DMS 273 treated with DMSO at 0.1 percent for 48 hours (cell line): ENCODE measurements at places on chromosomes 16 and 17.

DNA sequence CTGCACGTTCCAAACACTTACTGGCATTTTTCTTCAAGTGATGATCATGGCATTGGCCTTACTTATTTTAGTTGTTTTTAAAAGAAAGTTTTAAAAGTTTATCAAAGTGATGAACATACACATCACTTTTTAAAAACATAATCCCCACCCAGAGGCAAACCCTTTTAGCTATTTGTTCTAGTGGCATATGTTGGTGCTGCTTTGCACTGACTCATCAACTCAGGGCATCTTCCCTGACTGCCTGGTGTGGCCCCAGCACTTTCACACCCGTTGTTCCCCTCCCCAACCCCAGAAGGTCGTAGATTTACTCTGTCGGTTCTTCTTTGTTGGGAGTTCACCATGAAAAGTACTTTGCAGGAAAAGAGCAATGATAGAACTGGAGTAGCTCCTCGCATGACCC is 161.3 kb downstream of the RPTOR start:
- DNase-seq: no peak

DNA sequence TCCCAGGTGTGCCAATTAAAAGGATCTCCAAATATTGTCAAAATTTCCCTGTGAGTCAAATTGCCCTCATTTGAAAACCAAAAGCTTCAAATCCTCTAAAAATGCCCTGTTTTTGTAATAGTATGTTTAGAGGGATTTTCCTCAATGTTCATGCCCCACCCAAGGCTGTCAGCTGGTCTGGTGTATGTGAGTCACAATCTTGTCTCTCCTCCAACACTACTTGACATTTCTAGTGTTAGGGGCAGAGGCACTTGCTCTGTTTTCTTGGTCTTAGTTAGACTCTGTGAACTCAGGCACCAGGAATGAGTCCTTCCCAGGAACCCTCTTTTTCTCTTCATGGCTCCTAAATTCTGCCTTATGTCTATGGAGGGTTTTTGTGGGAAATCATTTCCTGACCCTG is 634.8 kb downstream of the KCNJ2 start:
- no peak for DNase-seq

DNA sequence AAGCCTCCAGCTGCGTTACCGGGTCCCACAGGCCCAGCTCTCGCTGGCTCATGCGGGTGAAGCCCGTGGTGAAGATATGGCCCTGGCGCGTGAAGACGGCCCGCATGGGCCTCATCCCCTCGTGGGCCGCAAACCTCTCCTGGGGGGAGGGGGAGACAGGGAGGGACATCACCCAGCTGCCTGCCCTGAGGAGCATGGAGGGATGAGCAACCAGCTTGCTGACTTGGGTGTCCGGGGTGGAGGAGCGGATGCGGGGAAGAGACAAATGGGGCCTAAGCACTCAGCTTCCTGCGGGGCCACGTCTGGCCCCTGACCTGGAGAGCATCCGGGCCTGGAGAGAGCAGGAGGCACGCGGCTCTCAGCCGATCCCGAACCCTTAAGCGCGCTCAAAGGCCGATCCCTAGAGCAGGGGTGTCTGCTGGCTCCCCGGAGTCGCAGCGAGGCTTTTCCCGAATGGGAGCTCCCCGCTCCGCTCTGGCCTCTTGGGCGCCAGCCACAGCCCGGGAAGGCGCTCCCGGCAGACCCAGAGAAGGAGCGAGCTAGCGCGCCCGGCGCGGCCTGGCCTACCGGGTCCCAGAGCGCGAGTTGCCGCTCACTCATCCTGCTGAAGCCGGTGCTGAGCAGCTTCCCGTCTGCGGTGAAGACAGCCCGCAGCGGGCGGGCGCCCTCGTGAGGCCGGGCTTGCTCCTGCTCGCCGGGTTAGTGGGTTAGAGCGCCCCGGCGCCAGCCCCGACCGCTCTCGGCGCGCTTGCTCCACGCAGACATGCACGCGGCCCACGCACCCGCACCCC is 5.0 kb downstream of the CORO6 start:
- DNase-seq: no peak

GRCh38 chr16:11843206-11843605 is 8.1 kb downstream of the RSL1D1 start:
- DNase-seq: no peak

- no peak for DNase-seq
These were observed 27.0 kb downstream of the CLUH start for GRCh38 chr17:2684549-2684948.

DNA sequence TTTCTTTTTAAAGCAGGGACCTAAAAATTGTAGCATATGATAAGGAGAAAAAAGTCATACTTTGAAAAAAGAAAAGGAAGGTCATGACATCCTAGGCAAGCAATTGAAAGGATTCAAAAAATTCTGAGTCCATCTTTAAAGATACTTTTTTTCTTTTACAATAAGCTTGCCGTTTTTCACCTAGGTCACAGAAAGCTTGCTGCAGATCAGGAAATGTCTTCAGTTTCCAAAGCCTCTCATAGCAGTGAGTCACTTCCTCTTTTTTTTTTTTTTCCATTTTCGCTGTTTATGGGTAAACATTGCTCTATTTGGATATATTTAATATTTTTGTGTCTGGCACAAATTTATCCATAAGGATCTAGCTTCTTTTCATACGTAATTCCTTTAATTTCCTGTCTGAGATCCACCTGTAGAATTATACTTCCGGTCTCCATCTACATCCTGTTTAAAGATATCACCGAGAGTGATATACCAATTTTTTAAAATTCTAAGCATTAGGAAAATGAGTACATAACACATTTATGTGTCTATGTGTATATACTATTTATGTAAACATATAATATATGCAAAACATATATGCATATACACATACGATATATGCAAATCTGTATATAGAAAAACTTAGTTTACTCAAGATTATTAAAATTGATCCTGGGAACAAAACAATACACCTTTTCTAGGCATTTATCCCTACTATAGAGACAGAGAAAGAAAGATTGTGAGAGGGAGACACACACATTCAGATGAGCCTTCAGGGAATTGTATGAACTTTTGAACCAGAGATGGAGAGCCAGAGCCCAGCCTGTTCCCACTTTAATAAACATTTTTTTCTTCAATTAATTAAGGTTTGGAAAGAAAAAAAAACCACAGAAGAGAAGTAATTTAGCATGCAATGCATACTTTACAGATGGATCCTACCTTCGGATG is 134.4 kb downstream of the SKAP1 start:
- DNase-seq: no peak
